ENCODE measurements at places on chromosomes 6 and 20.
A peak's percentile ranks its signal among the peaks of the same experiment; 100 is the strongest.

GRCh38 chr6:168574699-168575195, 133.8 kb downstream of the SMOC2 start:
- no peak for DNase-seq

DNA sequence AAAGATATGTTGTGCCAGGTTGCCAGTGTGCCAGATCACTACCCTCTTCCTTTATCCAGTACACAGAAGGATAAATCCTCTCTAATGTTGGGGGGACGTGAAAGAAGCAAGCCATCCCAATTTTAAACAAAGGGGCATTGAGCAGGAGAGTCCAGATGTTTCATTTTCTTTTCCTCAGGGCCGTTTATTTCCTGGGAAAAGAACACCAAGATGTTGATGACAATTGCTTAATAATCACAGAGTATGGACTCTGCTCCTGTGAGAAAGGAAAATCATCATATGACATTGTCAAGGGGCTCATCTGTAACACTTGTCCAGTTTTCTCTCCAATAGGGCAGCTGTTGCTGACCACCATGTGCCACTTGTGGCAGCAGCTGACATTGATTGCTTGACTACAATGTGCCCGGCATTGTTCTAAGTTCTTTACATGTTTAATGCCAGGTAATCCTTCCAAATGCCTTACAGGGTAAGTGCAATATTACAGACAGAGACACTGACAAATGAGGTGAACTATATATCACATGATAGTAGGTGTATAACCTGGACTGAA, 161.4 kb downstream of the CD109 start:
- no peak for DNase-seq

DNA sequence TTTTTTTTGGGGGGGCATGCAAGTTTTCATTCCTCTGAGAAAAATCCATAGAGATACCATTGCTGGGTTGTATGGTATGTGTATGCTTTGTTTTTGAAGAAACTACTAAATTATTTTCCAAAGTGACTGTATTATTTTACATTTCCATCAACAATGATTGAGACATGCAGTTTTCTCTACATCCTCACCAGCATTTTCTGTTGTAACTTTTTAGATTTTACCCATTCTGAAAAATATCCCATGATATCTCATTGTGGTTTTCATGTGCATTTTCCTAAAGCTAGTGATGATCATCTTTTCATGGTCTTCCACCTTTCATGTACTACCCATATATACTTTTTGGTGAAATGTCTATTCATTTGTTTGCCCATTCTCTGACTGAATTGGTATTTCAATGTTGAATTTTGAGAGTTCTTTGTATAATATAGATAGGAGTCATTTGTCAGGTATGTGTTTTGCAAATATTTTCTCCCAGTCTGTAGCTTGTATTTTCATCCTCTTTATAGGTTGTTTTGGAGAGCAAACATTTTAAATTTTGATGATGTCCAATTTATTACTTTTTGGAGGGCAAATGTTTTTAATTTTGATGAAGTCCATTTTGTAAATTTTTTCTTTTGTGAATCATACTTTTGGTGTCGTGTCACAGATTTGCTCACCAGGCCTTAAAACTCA, 827.5 kb upstream of the CITED2 start:
- no peak for DNase-seq

GRCh38 chr6:139961190-139961589, 586.7 kb upstream of the CITED2 start:
- no peak for DNase-seq

GRCh38 chr20:25072226-25072811, 9.6 kb downstream of the VSX1 start:
- no peak for DNase-seq

DNA sequence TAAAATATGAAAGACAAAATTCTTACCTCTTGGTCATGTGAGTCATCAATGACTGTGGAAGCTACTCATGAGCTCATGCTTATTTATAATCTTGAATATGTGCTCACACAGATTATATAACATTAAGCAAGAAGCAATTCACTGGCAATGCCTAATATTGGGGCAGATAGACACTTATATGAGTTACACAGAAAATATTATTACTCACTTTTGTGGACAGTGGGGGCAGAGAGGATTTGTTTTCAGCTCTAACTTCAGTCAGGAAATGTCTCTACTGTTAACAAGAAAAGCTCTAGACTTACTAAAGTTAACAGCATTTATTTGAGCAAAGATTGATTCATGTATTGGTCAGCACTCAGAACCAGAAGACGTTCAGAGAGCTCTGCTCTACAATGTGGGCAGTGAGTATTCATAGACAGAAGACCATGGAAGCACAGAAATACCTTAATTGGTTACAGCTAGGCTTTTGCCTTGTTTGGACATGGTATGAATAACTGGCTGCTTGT, 85.8 kb upstream of the AHI1 start:
- no peak for DNase-seq

DNA sequence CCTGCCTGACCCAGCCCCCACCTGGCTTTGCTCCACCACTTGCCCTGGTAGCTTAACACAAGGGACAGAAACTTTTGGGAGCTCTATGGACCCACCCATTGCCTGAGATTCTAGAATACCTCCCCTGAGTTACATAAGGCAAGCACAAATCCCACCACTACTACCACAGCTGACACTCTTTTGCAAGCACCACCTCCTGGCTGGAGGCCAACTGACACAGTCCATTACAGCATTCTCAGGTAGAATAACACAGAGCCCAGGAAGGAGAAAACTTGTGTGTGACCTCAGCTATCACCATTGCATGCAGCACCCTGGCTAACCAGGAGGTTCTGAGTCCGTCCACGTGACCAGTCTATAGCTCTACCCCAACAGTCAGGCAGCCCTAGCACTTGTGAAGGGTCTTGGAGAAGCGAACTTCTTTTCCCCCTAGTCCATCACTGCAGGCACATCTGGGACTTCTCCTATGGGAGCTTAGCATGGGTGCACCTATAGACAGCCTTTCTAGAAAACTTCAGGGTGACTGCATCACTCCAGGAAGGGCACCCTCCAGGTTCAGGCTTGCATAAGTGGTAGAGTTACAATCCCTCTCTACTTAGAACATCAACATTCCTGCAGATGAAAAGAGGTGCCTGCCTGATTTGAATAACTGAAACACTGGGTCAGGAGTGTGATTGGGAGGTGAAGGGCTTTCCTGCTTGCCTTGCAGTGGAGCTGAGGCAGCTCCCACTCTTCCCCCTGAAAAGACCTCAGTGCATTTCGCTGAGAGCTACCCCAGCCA, 30.1 kb downstream of the CITED2 start:
- DNase-seq, result no peak

GRCh38 chr6:100865525-100865924, 15.6 kb downstream of the ASCC3 start:
- DNase-seq, result no peak

DNA sequence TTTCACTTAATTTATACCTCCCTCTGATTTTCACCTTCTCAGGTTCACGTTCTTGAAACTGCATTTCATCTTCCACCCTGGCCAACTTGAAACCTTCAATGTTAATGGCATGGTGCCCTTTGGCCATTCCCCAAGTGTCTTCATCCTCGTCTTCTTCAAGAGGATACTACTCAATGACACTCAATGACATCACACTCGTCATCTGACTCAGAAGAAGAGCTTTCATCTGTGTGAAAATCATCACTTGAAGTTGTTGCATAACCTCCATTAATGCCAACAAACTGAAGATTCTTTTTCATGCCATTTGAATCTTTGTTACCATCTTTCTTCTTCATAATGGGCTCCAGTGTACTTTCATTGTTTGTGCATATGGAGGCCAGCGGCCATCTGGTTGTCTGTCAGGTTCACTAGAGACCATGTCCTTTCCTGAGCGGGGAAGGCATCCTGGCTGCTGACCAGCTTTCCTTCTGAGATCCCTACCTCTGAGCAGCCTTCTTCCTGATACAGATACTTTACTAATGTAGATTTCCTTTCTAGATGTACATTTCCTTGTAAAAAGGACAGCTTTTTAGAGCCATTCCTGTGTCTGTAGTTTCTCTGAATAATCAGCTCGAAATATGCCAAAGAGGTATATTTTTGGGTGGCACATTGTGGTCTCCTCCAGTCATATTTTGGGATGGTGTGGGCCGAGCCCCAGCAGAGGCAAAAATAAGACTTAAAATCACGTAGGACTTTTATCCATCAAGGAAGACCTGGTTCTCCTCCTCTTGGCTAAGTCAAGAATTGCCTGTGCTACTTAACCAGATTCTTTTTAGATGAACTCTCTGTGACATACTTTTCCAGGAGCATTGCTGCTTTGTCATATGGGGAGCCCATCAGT, 21.3 kb downstream of the TRMT6 start:
- no peak for DNase-seq

GRCh38 chr20:19981031-19981451, 36.1 kb upstream of the NAA20 start:
- DNase-seq, result peak; percentile 76

DNA sequence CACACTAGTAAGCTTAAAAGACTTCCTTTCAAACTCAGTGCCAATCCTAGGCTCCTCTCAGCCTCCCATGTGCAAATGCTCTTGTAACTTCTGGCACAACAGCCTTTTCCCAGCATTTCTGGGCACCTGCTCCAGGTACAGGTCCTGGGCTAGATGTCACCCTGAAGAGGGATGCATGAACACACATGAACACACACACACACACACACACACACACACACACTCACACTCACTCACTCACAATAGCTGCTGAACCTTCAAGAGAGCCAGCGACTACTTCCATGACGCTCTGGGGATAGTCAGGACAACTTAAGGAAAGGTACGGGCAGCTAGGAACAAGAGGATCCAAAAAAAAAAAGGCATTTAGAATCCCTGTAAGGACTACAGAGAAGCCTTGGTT, 122.8 kb downstream of the INSM1 start:
- no peak for DNase-seq

GRCh38 chr20:1150218-1150617, 31.8 kb downstream of the PSMF1 start:
- no peak for DNase-seq

DNA sequence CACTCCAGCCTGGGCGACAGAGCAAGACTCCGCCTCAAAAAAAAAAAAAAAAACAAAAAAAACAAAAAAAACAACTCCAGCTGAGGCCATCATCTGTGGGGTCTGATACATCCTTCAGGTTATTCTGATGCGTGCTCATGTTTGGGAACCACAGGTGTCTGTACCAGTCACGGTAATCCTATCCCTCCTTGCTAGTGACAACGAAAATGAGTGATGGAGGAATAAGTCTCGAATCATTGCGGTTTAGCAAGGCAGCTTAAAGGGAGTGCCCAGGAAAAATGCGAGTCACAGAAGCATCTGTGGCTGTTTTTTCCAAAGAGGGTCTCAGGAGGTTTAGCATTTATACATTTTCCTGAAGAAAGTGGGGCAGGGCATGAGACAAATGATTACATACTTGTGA, 48.8 kb downstream of the MCUR1 start:
- DNase-seq, result no peak

GRCh38 chr6:155264693-155265320, 994 bp downstream of the CLDN20 start:
- DNase-seq, result no peak

GRCh38 chr6:75145211-75145610, 60.6 kb downstream of the COL12A1 start:
- no peak for DNase-seq

DNA sequence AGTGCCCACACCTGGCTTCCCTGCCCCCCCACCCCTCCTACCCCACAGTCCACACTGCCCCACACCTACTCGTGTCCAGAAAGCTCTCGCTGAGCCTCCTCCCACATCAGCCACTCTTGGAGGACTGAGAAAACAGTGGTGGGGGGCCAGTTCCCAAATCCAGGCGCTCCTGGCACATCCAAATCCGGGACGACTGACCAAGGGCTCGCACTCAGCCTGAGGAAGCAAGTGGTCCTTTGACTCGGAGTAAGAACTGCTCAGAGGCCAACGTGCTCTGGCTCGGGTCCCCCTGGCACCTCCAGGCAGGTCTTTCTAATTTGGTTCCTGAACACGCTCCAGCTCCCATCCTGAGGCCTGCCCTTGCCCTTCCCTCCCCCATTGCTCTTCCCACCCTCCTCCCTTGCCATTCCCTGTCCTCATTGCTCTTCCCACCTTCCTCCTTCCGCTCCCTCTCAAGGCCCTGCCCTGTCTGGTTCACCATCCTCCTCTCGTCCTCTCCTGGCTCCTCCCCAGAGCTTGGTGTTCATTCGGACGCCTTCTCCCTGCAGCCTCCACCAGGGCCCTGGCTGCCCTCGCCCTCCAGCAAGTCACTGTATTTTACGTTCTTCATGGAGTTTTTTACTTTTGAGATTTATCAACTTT, 83.6 kb downstream of the THBS2 start:
- DNase-seq, result no peak

GRCh38 chr6:109944448-109944847, 33.7 kb upstream of the GPR6 start:
- DNase-seq, result no peak

DNA sequence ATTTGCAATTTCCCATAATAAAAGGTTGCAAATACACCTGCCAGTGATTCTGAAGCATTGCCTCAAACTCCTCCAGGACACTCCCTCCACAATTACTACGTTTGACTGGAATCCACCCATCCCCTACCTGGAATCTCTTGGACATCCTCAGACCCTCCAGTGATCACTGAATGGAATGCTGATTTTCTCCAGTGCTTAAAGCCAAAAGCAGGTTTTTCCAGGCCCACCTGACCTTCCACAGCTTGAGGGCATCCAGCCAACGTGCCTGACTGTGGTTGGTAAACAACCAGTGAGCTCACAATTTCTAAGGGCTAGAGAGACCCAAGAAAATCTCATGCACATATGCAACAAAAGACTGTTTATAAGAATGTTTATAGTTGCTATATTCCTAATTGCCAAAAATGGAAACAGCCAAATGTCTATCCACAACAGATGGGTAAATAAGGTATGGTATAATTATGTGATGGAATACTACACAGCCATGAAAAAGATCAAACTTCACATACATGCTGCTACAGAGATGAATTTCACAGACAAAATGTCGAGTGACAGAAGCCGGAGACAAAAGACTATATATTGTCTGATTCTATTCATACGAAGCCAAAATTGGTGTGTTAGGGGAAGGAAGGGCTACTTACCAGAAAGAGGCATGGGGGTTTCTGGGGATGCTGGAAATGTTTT, 147.1 kb upstream of the RREB1 start:
- no peak for DNase-seq

- DNase-seq, result peak; percentile 4
These were observed 3.9 kb upstream of the TEAD3 start for GRCh38 chr6:35500782-35501181.

GRCh38 chr20:48789781-48790472, 37.9 kb downstream of the PREX1 start:
- no peak for DNase-seq

Measured in RCC 7860 (cell line).